Endothelial cell (in vitro differentiated cells): ENCODE measurements at places on chromosomes 5 and 9.

DNA sequence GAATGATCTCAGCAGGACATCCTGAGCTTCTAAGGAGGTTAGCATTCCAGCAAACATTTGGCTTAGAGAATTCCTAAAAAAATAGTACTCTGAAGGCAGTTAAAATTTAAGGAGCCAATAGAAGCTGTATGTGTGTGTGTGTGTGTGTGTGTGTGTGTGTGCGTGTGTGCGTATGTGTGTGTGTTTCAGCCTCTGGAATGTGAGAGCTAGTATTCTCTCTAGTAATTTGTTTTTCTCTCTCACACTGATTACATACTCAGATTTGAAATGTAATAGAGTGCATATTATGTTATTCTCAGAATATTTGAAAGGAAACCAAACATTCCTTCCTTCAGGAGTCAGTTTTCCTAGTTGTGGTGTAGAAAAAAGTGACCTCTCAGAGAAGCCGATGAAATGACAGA lies 279.6 kb downstream of the TMEM38B start:
- DNase-seq, result no peak

DNA sequence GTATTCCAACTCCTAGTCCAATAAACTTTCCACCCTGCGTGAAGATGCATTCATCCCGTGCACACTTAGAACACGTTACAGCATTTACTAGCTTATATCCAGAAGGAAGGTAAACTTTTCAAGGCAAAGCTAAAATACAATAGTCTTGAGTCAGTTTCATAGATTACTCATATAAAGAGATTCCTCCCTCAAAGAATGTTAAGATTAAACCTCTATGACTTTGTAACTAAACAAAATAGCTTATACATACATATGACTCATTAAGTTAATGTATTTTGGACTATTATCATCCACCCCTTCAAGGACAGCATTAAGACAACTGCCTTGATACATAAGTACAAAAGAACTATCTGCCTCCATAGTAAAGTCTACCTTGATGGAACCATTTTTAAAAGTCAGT lies 36.1 kb downstream of the TLE1 start:
- DNase-seq, result no peak

GRCh38 chr5:81767938-81768337 lies 17.0 kb upstream of the SSBP2 start:
- no peak for DNase-seq

DNA sequence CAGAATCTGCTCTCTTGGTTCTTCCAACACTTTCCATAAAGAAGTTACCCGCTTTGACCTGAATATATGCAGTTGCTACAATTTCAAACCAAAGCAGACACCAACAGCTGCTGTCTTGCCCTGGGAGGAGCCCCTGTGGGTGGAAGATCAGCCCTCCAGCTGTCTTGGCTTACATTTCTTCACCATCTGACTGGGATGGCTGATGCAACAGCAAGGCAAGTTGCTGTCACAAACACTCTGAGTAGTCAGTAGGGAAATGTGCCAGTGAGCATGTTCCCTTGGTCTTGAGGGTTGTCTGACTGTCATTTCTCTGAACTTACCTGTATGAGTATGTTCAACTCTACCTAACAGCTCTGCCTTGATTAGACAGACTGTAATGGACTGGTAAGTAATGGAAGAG lies 152.9 kb downstream of the SGCD start:
- no peak for DNase-seq

DNA sequence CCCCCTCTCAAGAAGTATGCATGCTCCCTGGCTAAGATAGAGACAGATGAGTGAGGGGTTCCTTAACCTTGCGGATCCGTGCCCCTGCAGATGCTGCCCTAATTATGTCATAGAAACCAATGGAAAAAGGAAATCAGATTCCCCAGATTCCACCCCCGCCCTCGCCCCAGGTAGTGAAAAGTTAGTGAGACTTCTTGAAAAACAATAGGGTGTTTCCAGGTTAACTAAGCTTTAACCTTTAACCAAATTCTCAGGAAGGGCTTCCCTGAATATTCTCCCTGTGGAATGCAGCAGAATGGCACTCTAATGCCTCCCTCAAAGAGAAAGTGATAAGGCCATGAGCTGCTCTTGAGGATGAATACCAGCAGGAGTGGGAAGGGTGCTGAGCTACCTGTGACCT lies 116.0 kb upstream of the RANBP3L start:
- DNase-seq, result no peak

DNA sequence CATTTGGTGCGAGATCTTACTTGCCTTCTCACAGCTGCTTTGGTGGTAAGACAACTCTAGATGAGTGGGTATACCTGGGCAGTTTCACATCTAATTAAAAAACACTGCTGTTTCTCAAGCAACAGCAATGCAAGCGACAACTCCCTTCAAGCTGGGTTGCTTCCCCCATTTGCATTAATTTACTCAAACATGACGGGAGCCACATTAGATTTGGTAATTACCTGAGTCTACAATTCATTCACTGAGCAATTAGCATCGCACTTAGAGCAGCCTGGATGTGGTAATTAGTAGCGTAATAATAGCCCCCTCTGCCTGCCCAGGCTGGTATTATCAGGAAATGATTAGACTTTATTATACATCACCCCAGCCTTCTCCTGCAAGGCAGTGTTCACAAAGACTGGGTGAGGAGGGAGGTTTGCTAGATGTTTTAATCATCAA lies 73.4 kb downstream of the FBXO38 start:
- peak; percentile 12 for DNase-seq

DNA sequence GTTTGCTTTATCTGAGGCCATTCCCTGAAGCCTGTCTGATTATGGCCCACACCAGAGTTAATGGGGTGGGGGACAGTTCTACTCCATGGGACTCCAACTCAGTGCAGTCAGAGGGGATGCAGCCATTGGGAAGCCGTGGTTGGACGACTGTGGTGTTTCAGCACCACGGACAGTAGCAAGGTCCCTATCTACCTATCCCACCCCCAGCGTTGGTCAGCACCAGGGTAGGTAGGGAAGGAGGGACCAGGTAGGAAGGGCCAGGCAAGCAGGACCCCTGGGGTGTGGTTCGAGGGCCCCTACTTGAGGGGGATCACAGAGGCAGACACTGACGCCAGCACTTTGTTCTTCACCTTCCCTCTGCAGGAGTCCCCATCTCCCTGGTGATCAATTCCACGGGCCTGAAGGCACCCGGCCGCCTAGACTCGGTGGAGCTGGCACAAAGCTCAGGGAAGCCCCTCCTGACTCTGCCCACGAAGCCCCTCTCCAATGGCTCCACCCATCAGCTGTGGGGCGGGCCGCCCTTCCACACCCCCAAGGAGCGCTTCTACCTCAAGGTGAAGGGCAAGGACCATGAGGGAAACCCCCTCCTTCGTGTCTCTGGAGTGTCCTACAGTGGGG lies 33.2 kb downstream of the HMCN2 start:
- DNase-seq, result peak; percentile 36

GRCh38 chr5:38403406-38403805 lies 145.0 kb downstream of the EGFLAM start:
- no peak for DNase-seq

- no peak for DNase-seq
Measured at GRCh38 chr5:119379942-119380547, 24.2 kb downstream of the TNFAIP8 start.

GRCh38 chr9:17064558-17064957 lies 70.3 kb upstream of the CNTLN start:
- DNase-seq, result no peak

DNA sequence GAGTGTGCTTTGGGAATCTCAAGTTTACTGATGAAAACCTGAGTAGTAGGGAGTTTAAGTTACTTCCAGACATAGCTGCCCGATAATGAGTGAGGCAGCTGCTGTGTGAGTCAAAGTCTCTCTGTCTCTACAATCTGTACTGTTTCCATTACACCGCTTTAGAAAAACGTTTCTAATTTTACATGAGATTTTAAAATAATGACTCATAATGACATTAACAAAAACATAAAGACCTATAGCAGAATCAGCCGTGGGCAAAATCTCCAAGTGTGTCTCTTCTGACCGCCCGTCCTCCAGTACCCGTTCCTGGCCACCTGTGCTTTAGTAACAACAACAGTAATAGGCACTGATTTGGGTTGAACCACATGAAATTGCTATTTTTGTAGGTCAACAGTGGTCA lies 69.6 kb upstream of the PRRC1 start:
- DNase-seq, result no peak

- no peak for DNase-seq
Measured at GRCh38 chr5:57176350-57176857, 2.5 kb downstream of the GPBP1 start.

- DNase-seq, result no peak
Measured at GRCh38 chr9:34690983-34691935, at the start of gene CCL19. TSS of gene CCL19 (minus strand) at chr9:34691276. CDS start at chr9:34691139, 137 bp downstream.

DNA sequence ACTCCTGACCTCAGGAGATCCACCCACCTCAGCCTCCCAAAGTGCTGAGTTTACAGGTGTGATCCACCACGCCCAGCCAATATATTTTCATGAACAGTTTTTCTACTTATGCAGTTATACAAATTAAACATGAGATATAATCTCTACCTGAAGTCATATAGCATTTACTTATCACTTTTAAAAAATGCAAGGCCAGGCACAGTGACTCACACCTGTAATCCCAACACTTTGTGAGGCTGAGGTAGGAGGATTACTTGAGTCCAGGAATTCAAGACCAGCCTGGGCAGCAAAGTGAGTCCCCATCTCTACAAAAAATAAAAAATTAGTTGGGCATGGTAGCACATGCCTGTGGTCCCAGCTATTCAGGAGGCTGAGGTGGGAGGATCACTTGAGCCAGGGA lies 164.7 kb upstream of the LHFPL2 start:
- DNase-seq, result no peak
